ENCODE measurements at places on chromosomes 5 and 9.

DNA sequence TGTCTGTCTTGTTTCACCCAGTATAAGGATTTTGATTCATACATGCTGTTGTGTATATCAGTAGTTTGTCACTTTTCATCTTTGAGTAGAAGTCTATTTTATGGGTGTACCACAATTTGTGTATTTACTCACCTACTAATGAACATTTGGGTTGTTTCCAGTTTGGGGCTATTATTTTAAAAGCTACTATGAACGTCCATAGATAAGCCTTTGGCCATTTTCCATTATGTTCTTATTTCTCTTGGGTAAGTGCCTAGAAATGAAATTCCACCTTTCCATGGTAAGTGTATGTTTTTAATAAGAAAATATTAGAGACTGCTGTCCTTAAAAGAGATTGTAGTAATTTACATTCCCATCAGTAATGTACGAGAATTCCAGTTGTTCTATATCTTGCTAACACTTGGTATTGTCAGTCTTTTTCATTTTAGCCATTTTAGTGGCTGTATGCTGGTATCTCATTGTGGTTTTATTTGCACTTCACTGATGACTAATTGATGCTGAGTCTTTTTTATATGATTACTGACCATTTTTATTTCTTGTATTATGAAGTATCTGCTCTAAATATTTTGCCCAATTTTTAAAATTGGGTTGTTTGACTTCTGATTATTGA, 17.9 kb upstream of the PDE8B start:
- no peak for DNase-seq

GRCh38 chr9:89951675-89952074, 346.9 kb downstream of the GADD45G start:
- no peak for DNase-seq

GRCh38 chr5:141590127-141590526, 28.7 kb downstream of the DIAPH1 start:
- DNase-seq = no peak

- DNase-seq = no peak
Observed at GRCh38 chr9:95044731-95045508, 272.6 kb downstream of the FANCC start.

GRCh38 chr9:136935651-136936050, 8.9 kb downstream of the FBXW5 start:
- no peak for DNase-seq

All from HuH-7.5 (cell line).